ENCODE measurements at places on chromosomes 2 and 18.

GRCh38 chr2:104678181-104678580 lies 175.7 kb upstream of the POU3F3 start:
- DNase-seq: no peak

- DNase-seq: no peak
These were observed 79.3 kb downstream of the C2orf74 start for GRCh38 chr2:61241266-61241665.

DNA sequence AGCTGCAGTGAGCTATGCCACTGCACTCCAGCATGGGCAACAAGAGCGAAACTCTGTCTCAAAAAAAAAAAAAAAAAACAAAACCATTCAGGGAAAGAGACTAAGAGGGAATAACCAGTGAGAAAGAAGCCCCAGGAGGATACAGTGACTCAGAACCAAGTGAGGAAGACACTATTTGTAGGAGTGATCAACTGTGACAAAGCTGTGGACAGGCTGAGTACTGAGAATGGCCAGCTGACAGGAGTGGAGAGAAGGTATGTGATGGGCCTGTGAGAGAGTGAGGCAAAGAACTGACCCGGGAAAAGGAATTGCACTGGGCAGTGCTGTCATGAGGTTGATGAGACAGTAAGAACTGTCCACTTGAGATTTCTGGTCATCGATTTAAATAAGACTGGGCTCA lies 6.7 kb upstream of the LCT start:
- no peak for DNase-seq

- no peak for DNase-seq
These were observed 39.1 kb downstream of the LPIN1 start for GRCh38 chr2:11785611-11785940.

DNA sequence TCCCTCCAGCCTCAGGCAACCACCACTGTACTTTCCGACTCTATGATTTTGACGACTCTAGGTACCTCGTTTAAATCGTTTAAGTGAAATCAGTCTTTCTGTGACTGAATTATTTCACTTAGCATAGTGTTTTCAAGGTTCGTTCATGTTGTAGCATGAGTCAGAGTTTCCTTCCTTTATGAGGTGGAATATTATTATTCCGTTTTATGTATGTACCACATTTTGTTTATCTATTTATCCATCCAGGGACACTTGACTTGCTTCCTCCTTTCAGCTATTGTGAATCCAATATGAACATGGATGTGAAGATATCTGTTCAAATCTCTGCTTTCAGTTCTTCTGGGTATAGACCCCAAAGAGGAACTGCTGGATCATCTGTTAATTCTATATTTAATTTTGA lies 19.1 kb downstream of the IL1R2 start:
- no peak for DNase-seq

GRCh38 chr2:69509011-69509749 lies 71.9 kb upstream of the NFU1 start:
- no peak for DNase-seq

Data from H4 (cell line).